ENCODE measurements at places on chromosomes 5 and 9. TPM values are rescaled to one million over a fixed set of nuclear protein-coding genes. Genes with fewer than 3 reads are reported as not detected.

Gene PTPRD
- 3.3 TPM for total RNA-seq

Gene NOXA1
- 0.77 TPM for total RNA-seq

Gene SYK
- not detected for total RNA-seq

Gene HRCT1
- 1.2 TPM for total RNA-seq

Gene KCNV2
- not detected for total RNA-seq

Gene ADRA1B
- total RNA-seq = 0.26 TPM

Gene TMC1
- not detected for total RNA-seq

Gene INSL4
- total RNA-seq = not detected

Gene GPR151
- not detected for total RNA-seq

All from fibroblast of lung (primary cell).